ENCODE measurements at places on chromosomes 2 and 18. TPM values are rescaled to one million over a fixed set of nuclear protein-coding genes. Genes with fewer than 3 reads are reported as not detected.

RPE gene
- total RNA-seq = 67.4 TPM

KLHL41 gene
- 0.17 TPM for total RNA-seq

HEATR5B gene
- total RNA-seq = 4.8 TPM

HTR2B gene
- 0.06 TPM for total RNA-seq

LINC00305 gene
- total RNA-seq = not detected

RESP18 gene
- not detected for total RNA-seq

GAD1 gene
- 0.71 TPM for total RNA-seq

DYNAP gene
- not detected for total RNA-seq

Measured in A549 treated with GW870086 at 1 μM for 4 hours (cell line).